ENCODE measurements at places on chromosomes 2 and 18.
A peak's percentile ranks its signal among the peaks of the same experiment; 100 is the strongest.

GRCh38 chr18:49677762-49678413 lies 116.0 kb downstream of the LIPG start:
- no peak for DNase-seq

DNA sequence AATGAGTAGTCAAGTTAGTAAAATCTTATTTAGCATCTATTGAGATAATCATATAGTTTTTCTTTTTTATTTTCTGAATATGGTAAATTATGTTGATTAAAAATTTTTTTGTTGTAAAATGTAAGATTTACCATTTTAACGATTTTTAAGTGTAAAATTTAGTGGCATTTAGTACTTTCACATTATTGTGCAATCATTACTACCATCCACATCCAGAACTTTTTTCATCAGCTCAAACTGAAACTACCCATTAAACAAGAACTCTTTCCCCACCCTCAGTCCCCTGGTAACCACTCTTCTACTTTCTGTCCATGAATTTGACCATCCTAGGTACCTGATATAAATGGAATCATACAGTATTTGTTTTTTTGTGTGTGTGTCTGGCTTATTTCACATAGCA lies 11.1 kb downstream of the RAB3GAP1 start:
- DNase-seq = no peak

GRCh38 chr2:96157649-96158553 lies 12.7 kb upstream of the DUSP2 start:
- no peak for DNase-seq

DNA sequence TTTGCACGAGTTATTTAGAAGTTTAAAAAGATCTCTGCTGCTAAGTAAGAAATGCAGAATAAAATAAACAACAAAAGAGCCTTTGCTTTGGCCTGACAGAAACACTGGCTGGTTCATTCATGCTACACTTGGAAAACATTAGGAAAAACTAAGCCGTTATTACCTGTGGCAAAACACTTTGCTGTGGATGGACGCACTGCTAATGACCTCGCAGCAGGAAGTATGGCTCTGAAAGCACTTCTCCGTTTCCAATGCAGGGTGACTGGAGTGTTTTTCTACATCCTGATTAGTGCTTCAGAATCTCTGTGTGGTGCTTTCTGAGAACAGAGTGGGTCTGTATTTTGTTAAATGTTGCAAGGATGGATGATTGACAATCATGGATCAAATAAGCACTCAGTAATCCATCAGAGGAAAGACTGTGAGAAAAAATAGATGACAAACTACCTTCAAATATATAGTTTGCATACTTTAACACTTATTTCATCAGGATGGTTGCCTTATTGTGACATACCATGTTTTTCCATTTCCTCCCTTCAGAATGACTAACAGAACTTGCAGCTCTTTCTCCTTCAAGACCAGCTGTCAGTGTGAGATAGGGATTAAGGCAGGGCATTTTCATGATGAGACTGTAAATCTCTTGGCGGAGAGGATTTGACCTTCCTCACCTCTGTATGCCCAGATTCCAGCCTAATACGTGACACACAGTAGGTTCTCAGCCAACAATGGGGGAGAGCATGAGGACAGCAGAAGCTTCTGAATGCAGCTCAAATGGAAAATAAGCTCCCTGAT lies 38.0 kb downstream of the LINC00305 start:
- DNase-seq = peak; percentile 37

DNA sequence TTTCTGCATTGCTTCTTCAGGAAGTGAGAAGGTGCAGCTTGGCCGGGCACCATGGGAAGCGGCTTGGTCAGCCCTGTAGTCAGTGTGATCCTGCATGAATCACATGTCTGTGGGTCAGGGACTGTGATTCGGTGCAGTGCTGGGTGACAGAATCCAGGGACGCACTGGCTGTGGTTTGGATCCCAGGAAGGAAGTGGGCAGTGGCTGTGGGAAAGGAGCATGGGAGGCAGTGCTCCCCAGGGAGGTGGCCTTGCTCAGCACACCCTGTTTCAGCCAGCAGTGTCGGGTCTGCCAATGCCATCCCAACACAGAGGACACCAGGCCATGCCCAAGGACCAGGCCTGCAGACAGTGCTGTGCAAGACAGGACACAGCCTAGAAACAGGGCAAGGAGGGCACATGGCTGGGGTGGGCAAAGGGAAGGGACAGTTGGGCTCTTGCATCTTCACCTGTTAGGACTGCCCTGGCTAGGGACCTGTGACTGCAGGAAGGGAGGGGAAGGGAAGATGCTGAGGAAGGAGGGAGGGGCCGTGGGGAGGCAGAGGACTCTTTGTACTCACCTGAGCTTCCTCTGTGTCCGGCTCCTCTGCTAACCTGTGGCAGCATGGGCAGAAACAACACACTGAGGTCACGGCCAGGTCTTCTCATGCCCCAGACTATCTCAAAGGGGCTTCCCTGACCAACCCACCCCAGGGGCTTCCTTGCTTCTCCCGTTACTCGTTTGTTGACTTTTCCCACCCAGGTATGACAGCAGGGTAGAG lies 37.2 kb upstream of the DNMT3A start:
- no peak for DNase-seq

DNA sequence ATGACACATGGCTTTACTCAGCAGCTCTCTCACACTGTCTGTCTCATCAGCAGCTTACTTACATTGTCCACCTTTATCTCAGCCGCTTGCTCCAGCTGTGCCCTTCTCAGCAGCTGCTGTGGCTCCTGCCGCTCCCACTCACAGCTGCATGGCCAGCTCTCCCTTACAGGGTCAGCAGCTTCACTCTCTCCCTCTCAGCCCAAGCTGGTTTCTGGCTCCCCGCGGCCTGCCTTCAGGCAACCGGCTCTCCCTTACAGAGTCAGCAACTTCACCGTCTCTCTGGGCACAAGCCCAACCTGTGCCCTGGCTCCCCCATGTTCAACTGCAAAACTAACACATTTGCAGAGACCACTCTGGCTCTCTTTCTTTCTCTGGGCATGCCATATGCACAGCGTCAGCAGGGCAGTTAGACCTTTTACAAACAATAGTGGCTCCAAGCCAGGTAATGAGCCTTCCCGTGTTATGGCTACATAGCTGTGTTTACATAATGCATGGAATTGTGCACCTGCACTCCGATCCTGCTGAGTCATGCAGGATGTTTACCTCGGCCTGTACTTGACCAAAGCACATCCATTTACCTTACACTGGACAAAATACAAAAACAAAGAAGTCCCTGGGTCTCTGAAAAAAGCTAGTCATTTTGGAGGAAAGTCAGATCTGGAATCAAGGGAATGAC lies 167.3 kb downstream of the DOK6 start:
- DNase-seq = no peak

- DNase-seq = no peak
Observed at GRCh38 chr2:113133704-113134598, 6.6 kb downstream of the IL1RN start.

DNA sequence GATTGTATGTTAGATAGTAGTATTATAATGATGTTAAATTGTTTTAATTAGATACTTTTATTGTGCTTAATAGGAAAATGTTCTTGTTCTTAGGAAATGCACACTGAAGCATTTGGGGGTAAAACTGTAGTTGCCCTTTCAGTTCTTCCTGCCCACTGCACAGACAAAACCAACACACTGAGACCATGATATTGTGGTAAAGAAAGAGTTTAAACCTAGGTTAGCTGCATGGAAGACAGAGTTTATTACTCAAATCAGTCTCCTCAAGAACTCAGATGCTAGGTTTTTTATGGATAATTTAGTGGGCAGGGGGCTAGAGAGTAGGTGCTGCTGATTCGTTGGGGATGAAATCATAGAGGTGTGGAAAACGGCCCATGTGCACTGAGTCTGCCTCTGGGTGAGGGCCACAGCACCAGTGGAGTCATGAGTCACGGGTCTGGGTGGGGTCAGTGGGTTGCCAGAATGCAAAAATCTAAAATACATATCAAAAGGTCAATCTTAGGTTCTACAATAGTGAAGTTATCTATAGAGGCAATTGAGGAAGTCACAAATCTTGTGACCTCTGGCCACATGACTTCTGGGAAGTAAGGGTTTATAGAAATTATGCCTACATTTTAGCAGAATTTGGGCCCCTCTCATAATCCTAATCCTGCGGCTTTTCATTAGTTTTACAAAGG lies 283.4 kb upstream of the FBXO11 start:
- DNase-seq = no peak

GRCh38 chr2:207825045-207825954 lies 55.6 kb upstream of the FZD5 start:
- no peak for DNase-seq

GRCh38 chr2:14706201-14706600 lies 73.7 kb downstream of the LRATD1 start:
- DNase-seq = no peak

DNA sequence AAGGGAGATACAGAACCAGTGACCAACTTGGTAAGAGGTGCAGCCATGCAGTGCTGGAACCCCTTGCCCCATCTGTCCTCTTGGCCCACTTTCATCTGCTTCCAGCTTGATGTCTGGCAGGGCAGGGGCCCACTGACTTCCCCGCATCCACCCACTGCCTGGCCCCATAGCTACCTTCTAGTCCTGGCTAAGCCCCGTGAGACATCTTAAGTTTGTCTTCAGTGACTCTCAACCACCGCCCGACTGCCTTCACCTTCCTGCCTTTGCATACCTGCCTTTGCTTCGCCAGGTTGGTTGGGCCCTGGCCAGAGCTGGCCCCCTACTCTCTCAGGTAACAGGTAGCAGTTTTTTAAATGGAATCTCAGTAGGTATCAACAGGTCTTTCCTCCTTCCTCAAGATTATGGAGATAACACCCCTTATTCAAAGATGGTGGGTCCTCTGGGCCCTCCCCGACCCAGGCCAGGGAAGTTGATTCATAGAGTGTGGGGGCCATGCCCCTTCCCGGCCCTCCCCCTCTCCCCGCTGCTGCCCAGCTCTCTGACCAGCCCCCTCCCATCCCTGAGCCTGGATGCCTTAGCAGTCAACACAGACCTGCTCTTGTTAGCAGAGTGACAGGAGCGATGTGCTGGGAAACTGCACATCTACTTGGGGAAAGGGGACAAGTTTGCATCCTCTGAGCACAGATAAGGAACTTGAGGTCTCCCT lies 2.8 kb downstream of the ARID5A start:
- no peak for DNase-seq

GRCh38 chr18:38526922-38527321 lies 961.3 kb upstream of the CELF4 start:
- DNase-seq = no peak

DNA sequence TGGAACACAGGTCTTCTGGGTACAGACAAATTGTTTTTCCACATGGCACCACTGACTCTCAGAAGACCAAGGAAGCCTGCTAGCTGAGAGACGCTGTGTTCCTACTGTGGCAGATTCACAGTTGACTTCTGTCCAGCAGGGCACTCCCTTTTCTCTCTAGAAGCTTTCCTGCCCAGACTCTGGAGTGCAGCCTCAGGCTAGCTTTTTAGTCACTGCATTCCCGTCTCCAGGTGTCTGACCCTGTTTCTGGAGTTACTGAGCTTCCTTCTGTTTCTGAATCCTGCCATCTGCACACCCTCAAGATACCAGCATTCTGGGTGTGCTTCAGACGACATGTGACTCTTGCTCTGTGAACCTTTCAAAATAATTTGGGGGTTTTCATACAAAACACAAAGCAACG lies 125.1 kb downstream of the TMEM200C start:
- DNase-seq = no peak

- DNase-seq = no peak
Observed at GRCh38 chr2:186683341-186683740, 10.5 kb upstream of the FAM171B start.

- DNase-seq = no peak
Observed at GRCh38 chr2:124563426-124563825, 538.3 kb downstream of the CNTNAP5 start.

DNA sequence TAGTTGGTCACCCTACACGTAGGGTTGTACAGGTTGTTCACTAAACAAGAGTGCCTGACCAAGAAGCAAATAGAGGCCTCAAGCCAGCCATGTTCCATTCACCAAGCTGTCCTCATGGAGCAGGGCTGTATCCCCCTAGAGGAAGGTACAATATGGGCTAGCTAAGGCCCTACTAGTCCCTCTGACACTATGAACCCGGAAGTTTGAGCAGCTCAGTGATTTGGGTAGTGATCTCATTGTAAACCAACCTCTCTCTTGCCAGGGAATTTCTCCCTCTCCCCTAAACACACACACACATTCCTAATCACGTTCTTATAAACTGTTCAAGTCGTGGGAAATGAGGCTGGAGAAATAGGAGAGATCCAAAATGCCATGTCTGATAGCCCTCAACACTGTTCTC lies 6.7 kb upstream of the CYS1 start:
- DNase-seq = no peak

DNA sequence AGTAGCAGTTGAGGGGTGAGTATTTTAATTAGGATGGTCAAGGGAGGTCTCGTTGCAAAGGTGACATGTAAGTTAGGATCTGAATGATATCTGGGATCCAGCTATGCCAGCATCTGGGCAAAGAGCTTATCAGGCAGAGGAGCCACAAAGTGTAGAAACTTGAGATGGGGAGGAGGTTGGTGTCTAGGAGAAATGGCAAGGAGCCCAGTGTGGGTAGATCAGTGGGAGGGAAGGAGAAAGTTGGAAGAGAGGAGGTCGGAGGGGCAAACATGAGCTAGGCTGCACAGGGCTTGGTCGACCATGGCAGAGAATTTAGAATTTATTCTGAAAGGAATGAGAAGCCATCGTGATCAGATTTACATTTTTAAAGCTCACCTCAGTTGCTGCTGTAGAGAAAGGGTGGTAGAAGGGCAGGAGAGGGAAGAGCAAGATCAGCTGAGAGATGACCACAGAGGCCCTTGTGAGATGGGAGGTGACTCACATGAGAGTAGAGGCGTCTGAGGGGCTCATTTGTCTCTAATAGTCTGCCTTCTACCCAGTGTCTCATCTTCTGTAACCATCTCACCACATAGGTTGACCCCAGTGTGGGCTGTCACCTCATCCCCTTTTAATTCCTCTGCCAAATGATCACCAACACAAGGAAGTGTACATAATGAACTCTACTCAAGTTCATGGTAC lies 170.0 kb downstream of the ETAA1 start:
- DNase-seq = no peak

DNA sequence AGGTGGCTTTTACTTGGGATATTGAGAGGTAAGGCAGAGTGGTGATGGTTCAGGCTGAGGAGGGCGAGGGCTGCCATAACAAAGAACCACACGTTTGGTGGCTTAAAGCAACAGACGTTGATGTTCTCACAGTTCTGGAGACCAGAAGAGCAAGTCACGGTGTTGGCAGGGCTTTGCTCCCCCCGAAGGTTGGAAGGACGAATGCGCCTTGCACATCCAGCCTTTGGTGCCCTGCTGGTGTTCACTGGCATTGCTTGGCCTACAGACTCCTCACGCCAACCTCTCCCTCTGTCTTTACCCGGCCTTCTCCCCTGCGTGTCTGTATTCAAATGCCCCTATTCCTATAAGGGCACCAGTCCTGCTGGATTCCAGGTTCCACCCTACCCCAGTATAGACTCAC lies 125.4 kb downstream of the TPO start:
- DNase-seq = no peak

- no peak for DNase-seq
Observed at GRCh38 chr18:27142891-27143290, 42.2 kb downstream of the CHST9 start.

Measured in fibroblast of skin of left biceps (primary cell).